ENCODE measurements at places on chromosomes 12 and 14. TPM values are rescaled to one million over a fixed set of nuclear protein-coding genes. Genes with fewer than 3 reads are reported as not detected.

The KCNC2 gene
- not detected for total RNA-seq

The GYS2 gene
- not detected for total RNA-seq

The HOXC10 gene
- total RNA-seq: 27.8 TPM

The GPR68 gene
- total RNA-seq: 0.30 TPM

The CHGA gene
- 12.7 TPM for total RNA-seq

DNA sequence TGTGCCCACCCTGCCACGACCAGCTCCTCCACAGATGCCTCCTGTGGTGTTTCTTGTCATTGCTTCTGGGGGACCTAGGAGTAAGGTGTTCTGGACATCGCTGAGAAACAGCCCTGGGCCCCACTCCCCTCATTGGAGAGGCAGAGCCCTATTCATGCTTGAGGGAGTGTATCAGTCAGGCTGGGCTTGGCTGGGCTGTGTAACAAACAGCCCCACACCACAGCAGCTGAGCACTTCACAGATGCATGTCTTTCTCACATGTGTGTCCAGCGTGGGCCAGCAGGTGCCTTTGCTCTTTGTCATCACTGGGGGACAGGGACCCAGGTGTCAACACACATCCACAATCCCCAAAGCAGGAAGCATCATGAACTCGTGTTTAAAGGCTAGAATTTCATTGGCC, 65.1 kb upstream of the FBRSL1 start:
- no peak overlapping the region for H3K27ac ChIP-seq
- no peaks in the 10 kb centered on the region for H3K36me3 ChIP-seq
- H3K27me3 ChIP-seq: peaks cover 10% of the 10 kb centered on the region
- H3K4me1 ChIP-seq: peaks cover 32% of the 10 kb centered on the region
- no peak for DNase-seq

DNA sequence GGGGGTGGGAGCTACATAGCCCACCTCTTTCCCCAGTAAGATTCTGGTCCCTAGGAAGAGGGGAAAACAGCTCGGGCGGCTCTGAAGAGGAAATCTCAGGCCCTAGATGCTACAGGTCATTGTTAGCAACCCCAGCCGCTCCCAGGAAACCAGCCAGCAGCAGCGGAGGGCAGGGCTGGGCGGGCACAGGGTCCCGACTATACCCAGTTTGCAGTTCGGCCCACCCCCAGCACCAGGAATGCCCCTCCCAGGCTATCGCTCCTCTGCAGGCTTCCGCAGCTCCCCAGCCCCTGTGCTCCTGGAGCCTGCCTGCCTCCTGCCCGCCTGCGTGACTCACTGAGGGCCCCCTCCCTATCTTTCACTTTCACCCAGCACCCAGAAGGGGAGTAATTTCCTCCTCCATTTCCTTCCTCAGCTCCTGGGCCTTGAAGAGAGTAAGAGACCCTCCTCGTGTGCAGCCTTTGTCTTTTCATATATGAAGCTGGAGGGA, 27.2 kb upstream of the PNMA1 start:
- peaks cover 24% of the 10 kb centered on the region for H3K36me3 ChIP-seq
- H3K27me3 ChIP-seq: no peaks in the 10 kb centered on the region
- H3K4me1 ChIP-seq: peaks cover 55% of the 10 kb centered on the region
- H3K4me3 ChIP-seq: peak overlapping the region; percentile 30
- peak; percentile 88 for DNase-seq

GRCh38 chr12:123681605-123682004, 10.7 kb downstream of the TCTN2 start:
- H3K36me3 ChIP-seq: peaks cover 2% of the 10 kb centered on the region

DNA sequence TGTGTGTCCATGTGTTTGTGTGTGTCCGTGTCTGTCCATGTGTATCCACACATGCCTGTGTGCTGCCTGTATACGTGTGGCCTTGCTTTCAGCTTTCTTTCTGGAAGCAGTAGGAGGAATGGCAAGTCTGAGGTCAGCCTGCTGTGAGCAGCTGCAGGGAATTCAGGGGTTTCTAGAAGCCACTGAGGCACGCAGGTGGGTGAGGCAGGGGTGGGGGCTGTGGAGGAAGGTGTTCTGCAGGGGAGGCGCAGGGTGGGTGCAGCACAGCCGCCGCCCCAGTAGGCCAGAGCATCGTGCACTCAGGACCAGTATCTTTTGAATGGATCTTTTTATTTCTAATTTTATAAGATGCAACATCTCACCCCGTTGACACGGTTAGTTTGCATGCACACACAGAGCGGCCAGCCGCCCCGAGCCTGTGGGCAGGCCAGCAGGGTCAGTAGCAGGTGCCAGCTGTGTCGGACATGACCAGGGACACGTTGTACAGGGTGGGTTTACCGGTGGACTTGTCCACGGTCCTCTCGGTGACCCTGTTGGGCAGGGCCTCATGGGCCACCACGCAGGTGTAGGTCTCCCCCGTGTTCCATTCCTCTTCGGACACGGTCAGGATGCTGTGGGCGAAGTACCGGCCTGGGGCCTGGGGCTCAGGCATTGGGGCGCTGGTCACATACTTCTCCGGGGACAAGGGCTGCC, 327.7 kb downstream of the TMEM121 start:
- H3K36me3 ChIP-seq: no peaks in the 10 kb centered on the region
- no peak overlapping the region for H3K27ac ChIP-seq
- H3K4me3 ChIP-seq: no peak overlapping the region
- H3K27me3 ChIP-seq: peaks cover 3% of the 10 kb centered on the region
- H3K4me1 ChIP-seq: no peaks in the 10 kb centered on the region
- no peak for DNase-seq

GRCh38 chr14:60195179-60195810, 30.1 kb upstream of the DHRS7 start:
- no peak overlapping the region for H3K4me3 ChIP-seq
- H3K4me1 ChIP-seq: no peaks in the 10 kb centered on the region
- no peaks in the 10 kb centered on the region for H3K36me3 ChIP-seq
- DNase-seq: no peak
- H3K27me3 ChIP-seq: no peaks in the 10 kb centered on the region

All from A673 (cell line).